GM12864 (cell line): ENCODE measurements at places on chromosomes 7 and 10.
A peak's percentile ranks its signal among the peaks of the same experiment; 100 is the strongest.

DNA sequence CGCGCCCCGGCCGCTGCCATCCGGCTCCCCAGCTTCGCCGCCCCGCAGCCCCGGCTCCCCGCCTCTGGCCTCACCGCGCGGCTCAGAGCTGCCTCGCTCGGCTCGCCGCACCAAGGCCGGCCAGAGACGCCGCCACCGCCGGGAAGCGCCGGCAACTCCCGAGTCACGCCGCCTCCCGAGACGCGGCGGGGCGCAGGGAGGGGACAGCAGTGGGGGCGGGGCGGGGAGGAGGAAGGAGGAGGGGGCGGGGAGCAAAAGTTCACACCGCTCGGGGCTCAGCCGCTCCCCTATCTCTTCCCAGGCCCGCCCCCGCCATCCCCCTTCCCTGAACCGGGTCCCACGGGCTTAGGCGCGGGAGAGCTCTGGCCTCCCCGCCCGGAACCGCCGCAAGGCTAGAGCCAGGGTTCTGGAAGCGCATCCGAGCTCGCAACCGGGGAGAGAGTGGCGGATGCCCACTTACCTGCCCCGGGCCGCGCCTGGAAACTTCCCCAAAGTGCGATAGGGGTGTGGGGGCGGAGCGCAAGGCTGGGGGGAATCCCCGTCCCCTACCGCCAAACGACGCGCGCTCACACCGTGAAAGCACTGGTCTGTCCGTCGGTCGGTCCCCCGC, 1.0 kb downstream of the CHST15 start:
- no peak for DNase-seq

DNA sequence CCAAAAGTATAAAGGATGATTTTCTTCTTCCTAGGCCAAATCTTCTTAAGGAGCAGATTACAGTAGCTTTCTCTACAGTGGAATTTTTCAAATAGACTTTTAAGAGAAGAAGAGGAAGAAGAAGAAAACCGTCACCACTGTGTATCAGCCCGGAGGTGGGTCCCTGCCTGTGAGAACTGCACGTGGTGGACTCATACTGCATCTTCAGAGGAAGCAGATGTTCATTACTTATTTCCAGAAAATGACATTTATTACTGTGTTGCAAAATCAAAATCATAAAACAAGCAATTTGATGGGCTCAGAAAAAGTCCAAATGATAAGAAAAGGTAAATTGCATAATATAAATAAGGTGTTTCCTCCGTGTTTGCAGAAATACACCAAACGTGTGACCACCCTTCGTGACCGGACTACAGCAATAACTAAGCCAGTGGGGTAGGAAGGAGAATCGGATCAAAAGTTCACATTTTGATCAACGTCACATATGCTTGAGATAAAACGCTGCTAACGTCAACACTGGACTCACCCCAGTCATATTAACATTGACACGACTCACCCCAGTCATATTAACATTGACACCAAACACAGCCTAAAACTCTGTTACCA, 179.2 kb downstream of the PTPRN2 start:
- no peak for DNase-seq

DNA sequence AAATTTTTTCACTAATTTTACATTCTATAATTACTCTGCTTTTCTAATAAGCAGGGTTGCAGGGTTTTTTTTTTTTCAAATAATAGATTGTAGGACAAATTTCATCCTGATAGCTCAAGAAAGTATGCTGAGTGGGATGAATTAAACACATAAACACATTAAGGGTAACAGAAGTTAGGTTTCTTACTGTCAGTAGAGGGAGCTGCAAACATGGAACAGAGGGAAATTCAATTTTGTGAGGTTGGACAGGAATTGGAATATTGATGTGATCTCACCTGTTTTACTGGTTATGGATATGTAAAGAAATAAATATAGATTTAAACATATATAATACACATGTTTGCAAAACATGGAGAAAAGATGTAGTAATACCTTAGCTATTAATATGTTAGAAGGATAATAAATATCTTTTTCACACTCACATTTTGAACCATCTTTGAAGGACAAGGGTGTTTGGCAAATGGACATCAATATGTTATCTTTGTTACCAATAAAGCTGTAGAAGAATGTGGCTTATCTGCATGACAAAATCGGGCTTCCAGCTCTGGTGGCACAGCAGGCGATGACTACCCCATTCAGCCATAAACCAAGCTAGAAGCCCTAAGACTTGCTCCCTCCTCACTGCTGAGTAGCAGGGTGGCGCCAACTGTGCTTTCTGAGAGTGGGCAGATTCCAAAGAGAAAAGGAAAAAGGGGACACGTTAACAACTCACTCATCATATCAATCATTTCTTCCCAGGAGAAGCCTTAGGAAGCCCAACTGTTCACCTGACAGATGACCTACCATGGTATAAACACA, 1257.4 kb downstream of the GATA3 start:
- no peak for DNase-seq

GRCh38 chr7:52382731-52383130, 652.7 kb upstream of the POM121L12 start:
- DNase-seq: no peak

GRCh38 chr10:71004176-71005075, 116.1 kb upstream of the PCBD1 start:
- no peak for DNase-seq

GRCh38 chr10:92544296-92544695, 29.6 kb downstream of the IDE start:
- peak; percentile 24 for DNase-seq

DNA sequence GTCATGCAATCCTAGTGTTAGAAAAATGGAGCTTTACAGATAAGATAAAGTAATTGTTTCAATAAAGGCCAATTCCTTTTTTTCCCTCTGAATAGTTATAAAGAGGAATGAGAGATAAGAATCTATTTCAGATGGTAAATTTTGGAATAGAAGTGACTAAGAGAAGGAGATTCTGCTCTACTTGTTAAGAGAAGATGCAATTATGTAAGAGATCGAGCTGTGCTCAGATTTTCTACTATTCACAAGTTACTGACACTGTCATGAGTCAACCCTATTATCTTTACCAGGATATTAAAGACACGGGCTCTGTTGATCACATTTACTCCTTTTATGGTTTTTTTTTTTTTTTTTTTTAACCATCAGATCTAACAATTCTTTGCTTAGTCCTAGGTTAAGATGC, 511.3 kb downstream of the ARL4A start:
- no peak for DNase-seq

GRCh38 chr7:28606421-28606820, 194.1 kb downstream of the CREB5 start:
- no peak for DNase-seq

DNA sequence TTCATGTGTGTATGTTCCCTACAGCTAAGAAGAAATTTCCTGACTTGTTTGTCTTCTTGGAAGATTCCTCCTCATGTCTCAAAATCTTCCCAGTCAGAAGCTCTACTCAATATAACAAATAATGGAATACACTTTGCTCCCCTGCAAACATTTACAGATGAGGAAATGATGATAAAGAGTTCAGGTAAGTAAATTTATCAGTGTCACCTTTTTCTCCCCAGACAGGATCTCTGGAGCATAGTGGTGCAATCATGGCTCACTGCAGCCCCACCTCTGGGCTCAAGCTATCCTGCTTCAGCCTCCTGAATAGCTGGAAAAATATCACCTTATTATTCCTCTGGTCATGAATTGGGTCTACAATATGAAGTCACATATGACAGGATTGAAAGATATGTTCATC, 25.5 kb downstream of the ACADSB start:
- DNase-seq: no peak

DNA sequence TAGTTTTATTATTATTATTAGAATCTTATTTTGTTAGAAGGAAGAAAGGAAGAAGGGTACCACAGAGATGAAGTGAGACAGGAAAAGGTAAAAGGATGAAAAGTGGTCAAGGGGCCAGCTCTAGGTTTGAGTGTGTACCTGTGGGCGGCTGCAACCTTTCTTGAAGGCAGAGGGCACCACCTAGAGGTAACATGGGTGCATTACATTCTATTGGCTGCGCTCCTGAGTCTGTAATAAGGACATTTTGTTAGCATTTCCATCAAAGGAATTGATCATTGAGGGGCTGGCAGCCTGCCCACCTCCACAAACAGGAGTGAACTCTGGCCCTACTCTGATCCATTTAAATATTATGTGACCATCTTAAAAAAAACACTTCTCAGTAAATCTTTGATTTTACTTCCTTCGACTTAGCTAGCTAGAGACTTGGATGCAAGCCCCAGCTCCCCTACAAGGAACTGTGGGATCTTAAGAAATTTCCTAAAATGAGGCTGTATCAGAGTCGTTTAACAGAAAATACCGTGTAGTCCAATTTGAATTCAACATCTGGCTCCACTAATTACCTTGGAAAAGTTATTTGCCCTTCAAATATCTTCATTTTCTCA, 610.4 kb downstream of the IPMK start:
- DNase-seq: peak; percentile 22

- DNase-seq: no peak
These were observed 18.7 kb upstream of the ACHE start for GRCh38 chr7:100914208-100914878.

- no peak for DNase-seq
These were observed 12.7 kb downstream of the MYO1G start for GRCh38 chr7:44965937-44966730.

GRCh38 chr10:34102893-34103506, 712.1 kb downstream of the PARD3 start:
- no peak for DNase-seq

GRCh38 chr7:3176112-3177000, 124.7 kb upstream of the SDK1 start:
- DNase-seq: no peak

GRCh38 chr10:71770255-71770654, 3.1 kb downstream of the VSIR start:
- DNase-seq: no peak

DNA sequence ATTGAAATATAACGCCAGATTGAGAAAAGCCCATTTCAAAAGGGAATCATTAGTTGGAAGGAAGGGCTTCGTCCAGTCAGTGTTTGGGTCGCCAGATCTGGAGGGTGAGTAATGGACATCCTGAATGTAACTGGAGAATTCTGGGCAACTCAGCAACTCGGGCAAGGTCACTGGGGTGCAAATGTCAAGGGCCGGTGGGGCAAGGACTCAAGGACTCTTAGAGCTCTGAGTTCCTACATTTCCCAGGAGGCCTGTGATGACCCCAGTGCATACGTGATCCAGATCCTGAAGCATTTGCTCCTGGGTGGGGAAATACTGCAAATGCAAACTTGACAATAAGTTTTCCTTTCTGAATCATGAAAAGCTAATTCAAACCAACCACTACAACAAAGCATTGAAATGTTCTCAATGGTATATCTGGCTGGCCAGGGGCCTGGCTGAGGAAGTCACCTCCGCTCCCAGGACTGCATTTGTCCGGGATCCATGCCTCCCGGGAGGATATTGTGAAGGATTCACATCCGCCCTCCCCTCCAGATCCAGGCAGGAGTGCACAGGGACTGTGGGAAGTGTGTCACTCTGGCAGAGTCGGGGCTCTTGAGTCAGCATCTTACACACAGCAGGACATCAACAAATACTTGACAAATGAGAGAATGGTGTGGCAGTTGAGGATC, 164.0 kb downstream of the FANK1 start:
- DNase-seq: no peak

- no peak for DNase-seq
These were observed 129.4 kb downstream of the PLPP4 start for GRCh38 chr10:120586471-120586872.

- DNase-seq: no peak
These were observed 446.0 kb upstream of the SEMA3A start for GRCh38 chr7:84640637-84641036.

DNA sequence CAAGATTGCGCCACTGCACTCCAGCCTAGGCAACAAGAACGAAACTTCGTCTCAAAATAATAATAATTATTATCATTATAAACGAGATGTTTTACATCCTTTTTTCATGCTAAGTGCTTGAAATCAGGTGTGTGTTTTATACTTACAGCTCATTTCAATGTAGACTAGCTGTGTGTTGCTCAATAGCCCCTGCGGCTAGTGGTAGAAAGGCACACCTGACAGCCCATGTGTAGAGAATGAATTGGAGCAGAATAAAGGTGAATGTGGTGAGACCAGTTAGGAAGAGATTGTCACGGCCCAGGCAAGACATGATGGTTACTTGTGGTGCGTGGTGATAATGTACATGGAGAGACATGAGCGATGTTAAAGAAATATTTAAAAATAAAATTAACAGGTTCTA, 86.7 kb upstream of the TMEM26 start:
- no peak for DNase-seq

DNA sequence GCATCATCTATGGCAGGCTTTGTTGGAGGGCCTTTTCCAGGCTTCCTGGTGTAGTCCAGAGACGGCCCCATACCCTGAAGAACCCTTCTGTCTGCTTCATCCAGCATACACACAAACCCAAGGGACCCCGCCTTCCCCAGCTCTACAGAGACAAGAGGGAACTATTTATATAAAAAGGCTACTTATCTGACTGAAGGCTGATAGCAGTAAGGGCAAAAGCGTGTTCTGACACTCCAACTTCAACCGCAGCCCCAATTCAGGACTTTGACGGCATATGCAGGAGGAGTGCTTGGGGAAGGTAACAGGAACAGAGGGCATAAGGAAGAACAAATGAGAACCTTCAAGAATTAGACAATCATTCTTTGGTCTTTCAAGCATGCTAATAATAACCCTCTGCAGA, 21.0 kb downstream of the GNA12 start:
- DNase-seq: no peak

DNA sequence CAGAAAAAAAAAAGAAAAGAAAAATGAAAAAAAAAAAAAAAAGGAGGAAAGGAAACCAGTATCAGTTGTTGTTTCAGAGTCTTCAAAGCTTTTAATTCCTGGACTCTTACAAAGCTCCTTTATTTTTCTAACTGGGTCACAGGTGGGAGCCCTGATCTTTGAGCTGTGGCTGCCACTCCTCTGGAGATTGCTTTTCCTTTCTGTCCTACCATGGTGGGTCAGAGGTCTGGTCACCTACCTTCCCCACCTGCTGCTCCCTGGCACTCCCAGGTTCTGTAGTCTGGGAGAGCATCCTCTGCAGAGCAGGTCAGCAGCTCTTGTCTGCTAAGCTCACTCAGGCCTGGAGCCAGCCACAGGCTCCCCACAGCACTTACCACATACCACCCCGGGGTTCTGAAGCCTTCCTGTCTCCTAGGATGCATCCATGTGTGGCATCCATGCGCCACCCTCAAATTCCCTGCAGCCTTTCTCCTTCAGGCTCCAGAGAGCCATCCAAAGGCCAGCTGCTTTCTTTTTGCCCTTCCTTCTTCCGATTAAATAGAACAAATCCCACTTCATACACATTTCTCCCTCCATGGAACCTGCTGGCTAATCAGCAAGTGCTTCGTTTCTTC, 73.2 kb upstream of the TPK1 start:
- DNase-seq: no peak

DNA sequence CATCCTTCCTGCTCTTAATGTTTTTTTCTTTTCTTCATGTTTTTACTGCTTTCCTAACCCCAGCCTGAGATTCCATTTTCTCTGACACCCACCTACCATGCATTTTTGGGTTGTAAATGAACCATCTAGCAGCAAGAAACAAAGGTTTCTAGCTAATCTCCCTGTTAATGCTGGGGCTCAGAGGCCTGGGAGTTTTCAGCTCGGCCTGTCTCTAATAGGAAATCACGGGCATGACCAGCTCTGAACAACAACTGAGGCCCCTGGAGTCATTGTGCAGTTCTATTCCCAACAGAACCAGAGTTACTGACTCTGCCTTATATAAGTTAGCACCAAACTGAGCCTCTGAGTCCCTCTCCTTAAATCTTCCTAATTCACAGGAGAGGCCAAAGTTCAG, 134.8 kb downstream of the CFAP58 start:
- DNase-seq: no peak

- no peak for DNase-seq
These were observed 377.4 kb downstream of the HTR7 start for GRCh38 chr10:90480466-90480865.
